ENCODE measurements at places on chromosomes 5 and 9. TPM values are rescaled to one million over a fixed set of nuclear protein-coding genes. Genes with fewer than 3 reads are reported as not detected.

DNA sequence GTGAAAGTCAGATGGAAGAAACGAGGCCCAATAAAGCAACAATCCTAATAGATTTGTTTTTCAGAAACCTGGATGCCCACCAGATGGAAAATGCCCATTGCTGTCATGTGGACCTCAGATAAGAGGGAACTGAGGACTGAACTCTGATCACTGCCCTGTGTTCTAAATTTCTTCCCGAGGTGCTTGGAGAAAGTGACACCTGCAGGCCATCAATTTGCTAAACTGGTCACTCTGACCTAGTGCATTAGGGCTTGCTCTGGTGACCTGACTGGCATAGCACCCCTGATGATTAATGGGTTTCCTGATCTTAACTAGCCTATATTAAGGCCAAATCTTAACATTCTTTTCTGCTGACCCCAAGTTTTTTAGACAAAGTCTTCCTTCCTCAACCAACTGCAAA is 32.4 kb upstream of the VDAC1 start:
- no peak for ATAC-seq

GRCh38 chr5:159409801-159410200 is 79.5 kb upstream of the IL12B start:
- no peak for ATAC-seq

DNA sequence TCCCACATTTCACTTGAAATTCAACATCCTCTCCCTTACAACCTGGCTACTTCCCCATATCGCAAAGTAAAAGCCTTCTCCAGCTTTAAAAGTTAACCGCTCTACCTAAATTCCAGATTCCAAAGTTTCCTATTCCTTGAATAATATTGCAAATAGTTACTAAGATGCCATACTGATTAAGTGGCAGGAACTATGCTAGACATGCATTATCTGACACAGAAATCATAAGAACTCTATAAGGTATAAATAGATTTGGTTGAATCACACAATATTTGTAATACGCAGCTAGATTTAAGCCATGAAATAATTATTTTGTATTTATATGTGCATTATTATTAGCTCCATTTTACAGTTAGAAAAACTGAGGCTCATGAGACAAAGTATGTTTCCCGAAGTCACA is 92.8 kb downstream of the NFIB start:
- ATAC-seq = no peak

GRCh38 chr9:92486371-92486770 is 4.1 kb upstream of the ASPN start:
- ATAC-seq = no peak

DNA sequence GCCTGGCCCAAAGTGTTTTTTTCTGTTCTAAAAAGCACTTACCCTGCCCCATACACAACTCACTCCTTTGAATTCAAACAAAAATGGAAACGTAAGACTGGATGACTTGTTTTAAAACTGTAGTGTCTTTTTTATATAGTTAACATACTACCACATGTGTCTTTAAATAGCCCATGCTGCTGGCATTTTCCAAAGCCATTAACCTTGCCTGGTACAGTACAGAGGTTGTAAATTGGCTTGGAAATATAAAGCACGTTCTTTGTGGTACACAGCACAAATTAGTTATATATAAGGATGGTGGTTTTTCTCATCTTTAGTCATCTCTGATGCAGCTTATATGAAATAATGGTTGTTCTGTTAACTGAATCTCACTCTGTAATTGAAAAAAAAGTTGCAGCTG is 519.7 kb upstream of the ZNF608 start:
- no peak for ATAC-seq

GRCh38 chr9:105257809-105258208 is 13.4 kb downstream of the SLC44A1 start:
- ATAC-seq = no peak

PCDHGA6 gene
- total RNA-seq = 1.2 TPM

TAF11L5 gene
- total RNA-seq = not detected

PTAR1 gene
- total RNA-seq = 19.8 TPM

GLRA1 gene
- total RNA-seq = not detected

Measured in esophagus mucosa (tissue), 1 donor.